Cortex of kidney (tissue), 1 donor: ENCODE measurements at places on chromosomes 13 and 19.

- DNase-seq, result no peak
These were observed 25.2 kb upstream of the HIF3A start for GRCh38 chr19:46271481-46272197.

- no peak for DNase-seq
These were observed 1381.0 kb upstream of the MIR17HG start for GRCh38 chr13:89966524-89966923.

DNA sequence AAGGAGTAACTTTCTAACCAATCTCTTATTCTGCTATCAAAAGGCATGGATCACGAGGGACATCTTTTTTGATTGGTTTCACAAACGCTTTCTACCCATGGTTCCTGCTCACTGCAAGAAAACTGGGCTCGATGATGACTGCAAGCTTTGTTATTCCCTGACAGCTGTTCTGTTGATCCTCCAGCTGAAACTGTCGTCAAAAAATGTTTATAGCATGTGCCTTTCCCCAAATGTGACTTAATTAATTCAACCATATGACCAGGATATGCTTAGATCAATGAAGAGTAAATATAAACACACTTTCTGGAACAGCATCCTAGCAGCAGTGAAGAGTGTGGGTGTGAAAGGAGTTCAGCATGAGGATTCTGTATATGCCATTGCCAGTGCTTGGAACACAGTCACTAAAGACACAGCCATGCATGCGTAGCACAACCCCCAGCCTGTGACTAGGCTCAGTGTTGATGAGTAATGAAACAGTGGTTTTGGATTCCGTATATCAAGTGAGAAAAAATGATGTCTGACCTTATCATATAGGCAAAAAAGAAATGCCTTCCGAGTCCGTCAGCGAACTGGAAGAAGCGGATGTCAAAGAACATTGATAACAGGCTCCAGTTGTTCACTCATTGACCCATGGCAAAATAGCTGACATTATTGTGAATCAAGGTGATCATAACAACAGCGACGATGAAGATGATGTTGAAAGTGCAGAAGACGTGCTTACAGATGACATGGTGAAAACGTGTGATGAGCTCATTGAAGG, 347.4 kb downstream of the FGF9 start:
- no peak for DNase-seq

DNA sequence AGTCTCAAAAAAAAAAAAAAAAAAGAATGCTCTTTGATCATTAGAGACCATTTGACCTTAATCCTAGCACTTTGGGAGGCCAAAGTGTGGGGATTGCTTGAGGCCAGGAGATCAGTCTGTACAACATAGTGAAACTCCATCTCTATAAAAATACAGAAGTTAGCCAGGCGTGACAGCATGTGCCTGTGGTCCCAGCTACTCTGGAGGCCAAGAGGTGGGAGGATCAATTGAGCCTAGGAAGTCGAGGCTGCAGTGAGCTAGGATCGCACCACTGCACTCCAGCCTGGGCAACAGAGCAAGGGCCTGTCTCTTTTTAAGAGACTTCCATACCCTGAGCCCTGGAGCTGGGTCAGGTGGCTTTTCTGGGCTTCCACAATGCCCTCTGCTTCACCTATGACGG, 11.5 kb upstream of the COLGALT1 start:
- DNase-seq, result no peak

DNA sequence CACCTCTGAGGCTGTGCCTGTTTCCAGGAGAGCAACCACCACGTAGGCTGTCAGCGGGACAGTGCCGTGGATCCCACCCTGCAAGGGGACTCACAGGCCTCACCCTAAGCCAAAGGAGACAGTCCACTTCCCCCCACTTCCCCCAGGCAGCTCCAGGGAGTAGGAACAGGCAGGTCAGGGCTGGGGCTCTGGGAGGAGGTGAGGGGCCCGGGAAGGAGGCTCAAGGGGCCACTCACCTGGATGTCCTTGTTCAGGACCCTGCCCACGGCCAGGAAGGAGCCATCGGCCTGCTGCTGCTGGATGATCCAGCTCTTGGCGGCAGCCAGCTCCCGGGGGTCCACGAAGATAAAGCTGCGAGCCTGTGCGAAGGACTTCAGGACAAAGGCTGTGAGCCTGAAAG, 25.6 kb downstream of the F2RL3 start:
- DNase-seq, result no peak

GRCh38 chr13:112587764-112588489, at the start of gene TUBGCP3:
Gene TUBGCP3 (minus strand): TSS chr13:112588153. CDS start chr13:112587980, 173 bp downstream.
- DNase-seq, result no peak

DNA sequence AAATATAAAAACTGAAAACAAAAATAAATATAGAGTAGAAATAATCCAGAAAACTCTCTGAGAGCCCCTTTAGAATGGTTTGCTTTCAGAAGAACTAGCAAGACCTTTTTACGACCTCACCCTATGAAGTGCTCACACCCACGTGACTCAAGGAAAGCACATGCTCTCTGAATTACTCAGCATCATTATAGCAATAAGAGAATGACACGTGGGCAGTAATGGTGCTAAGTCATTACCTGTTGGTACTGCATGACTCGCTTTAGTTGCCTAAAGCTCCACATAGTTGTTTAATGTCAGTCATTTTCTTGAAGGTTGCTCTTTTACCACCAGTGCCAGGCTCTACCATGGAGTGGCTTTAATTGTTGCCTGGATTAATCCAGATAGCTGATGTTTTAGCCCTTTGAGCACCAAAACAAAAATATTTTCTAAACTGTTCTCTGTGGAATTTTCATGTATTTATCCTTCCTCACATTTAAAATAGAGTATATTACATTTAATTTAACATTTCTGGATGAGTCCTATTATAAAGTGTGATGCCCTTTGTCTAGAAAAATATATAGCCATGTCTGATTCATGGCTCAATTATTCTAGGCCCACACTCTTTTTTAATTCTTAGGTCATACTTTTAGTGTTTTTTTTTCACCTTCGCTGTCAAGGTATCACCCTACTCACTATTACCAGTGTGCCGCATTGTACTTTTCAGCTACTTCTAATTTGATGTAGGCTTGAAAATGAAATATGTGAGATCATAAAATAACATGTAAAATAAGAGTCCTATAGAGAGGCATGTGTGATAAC, 56.8 kb downstream of the THSD1 start:
- no peak for DNase-seq

DNA sequence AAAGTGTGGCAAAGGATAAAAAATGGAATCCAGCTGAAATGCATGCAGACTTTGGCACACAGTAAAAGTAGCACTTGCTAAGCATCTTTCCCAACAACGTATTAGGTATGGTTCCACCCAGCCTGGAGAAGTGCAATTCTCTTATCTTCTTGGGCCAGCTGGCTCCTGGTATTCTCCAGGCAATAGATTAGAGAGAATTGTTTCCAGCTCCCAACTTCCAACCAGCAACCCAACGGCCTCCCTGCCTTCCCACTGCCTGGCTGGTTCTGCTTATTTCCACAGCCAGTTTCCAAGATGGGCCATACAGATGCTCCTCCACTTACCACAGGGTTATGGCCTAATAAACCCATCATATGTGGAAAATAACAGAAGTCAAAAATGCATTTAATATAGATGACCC, 133.4 kb downstream of the OXGR1 start:
- DNase-seq, result no peak

DNA sequence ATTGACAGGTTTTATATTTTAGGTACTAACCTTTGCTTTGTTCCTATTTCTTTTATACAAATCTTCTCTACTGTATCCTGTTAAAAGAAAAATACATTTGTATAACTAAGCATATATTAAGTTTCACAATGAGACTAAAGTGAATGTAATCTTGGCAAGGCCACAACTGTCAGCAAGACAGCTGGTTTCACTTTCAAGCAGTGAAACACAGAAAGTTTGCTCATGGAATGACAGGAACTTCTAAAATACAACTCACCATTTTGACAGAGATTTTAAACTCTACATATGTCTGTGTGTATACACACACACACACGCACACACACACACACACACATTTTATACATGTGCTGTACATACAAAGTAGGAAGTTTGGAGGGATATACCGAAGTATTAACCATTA, 53.3 kb downstream of the PARP4 start:
- no peak for DNase-seq

- DNase-seq, result no peak
These were observed 9.8 kb upstream of the CIRBP start for GRCh38 chr19:1259206-1259875.

DNA sequence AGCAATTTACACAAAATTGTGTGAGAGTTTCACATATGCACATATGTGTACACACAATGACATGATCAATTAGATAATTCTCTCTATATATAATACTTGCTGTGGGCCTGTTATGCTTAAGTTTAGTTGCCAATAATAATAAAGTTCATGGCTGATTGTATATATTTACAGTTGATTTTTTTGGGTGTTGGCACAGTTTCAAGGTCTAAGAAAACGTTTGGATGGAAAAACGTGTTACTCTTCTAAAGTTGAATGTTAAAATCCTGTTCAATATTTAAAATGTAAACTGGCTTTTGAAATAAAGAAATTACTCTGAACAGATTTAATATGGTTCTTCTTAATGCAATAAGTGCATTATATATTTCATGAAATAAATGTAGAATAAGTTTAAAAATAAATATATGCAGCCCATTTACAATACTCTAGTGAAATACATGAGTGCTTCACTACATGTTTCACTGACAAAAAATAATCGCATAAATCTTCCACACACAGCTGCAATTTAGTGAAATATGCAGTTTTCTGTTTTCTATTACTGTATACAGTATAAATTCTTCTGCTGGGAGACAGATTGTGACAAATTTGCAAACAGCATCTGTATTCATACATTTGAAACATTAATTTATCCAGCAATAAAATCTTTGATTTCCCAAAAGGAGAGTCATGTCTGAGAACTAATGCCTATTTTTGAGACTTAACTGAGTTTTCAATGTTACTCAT, 586.9 kb upstream of the KLHL1 start:
- DNase-seq, result no peak

DNA sequence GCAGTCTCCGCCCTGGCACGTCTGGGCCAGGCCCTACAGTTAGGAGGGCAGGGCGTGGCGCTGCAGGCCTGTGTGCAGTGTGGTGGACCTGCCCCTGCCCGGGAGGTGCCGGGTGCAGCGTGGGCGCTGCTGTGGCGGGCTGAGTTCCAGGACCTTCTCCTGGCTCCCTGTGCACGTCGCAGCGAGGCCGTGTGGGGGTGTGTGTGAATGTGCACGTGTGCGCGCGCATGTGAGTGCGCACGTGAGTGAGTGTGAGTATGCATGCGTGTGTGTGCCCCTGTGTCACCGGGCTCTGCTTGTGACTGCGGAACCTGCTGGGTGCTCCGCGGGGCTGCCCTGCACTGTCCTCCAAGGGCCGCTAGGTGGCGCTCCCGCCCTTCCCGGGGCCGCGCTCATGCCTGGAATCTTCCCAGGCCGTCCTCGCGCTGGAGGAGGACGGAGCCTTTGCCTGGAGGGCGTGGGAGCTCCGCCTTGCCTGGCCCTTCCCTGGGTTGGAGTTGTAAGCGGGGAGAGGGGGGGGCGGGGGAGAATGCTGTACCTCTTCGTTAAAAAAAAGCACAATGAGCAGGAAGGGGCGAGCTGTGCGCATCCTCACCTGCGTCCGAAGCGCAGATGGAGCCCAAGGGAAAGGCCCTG, 79.3 kb downstream of the KDM4B start:
- DNase-seq, result no peak

GRCh38 chr19:38263689-38264485, 486 bp upstream of the SPINT2 start:
- no peak for DNase-seq

- DNase-seq, result no peak
These were observed 6.9 kb downstream of the ARHGEF7 start for GRCh38 chr13:111122056-111122455.

- no peak for DNase-seq
These were observed 13.9 kb upstream of the ZNF431 start for GRCh38 chr19:21127898-21128297.
